D341Med (cell line): ENCODE measurements at places on chromosomes 4 and X.
A peak's percentile ranks its signal among the peaks of the same experiment; 100 is the strongest.

- no peak for DNase-seq
Observed at GRCh38 chr4:6322761-6323566, 53.3 kb downstream of the WFS1 start.

DNA sequence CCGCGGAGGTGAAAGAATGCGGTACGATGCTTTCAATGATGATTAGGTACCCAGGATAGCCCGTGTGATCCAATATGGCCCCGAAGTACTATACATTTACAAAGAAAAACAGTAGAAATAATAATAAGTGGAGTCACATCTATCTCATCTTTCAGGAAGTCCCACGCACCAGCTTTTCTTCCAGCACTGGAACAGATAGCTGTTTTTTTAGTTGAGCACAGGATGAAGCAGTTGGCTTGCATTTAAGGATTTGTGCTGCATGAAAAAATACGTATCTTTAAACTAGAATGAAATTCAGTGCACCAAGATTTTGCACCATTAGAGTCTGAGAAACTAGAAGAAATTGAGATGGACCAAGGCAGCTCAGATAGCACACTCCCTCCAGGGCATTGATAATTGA, 44.1 kb downstream of the SMIM20 start:
- DNase-seq: no peak

DNA sequence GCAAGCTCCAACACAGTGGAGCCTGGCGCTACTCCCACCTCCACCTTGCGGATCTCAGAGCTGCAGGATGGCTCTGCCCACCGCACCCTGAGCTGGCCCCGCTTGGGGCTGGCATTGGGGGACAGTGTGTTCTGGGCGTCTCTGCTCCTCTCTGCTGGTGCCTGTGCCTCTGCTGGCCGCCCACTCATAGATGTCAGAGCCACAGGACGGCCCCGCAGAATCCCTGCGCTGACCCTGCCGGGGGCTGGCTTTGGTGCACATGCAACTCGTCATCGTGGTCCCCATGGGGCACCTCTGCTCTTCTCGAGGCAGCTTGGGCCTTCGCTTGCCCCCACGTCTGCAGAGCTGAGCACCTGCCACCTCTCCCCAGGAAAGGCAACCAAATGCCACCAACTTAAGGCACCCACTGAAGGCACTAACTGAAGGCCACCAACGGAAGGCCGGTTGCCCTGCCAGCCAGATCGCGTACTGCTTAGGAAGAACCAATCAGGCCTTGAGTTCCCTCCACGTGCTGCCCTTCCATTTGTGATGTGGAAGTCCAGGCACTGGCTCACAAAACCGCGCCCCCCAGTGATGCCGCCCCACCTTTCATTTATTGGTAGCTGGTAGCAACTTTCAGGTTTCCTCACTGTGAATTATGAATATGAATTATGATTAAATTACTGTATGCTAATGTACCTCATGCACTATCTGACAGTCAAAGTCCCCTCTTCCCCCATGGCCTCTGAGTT, 23.3 kb upstream of the FRG1 start:
- no peak for DNase-seq

GRCh38 chr4:155119006-155119405, 89.4 kb upstream of the NPY2R start:
- no peak for DNase-seq

DNA sequence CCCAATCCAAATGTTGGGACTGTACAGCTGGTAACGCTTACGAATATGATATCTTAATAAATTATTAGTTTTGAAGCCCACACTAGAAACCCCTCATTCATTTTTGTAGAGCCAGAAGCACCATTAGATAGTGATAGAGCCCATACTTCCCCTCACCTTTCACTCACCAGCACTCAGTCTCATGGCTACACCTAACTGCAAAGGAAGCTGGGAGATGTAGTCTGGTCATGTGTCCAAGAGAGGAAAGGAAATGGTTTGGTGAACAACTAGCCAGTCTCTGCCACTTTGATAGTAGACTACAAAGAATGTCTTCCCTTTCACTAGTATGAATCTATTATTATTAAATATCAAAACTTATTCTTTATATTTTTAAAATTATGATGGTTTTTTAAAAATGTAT, 77.1 kb upstream of the EGFL6 start:
- DNase-seq: no peak

DNA sequence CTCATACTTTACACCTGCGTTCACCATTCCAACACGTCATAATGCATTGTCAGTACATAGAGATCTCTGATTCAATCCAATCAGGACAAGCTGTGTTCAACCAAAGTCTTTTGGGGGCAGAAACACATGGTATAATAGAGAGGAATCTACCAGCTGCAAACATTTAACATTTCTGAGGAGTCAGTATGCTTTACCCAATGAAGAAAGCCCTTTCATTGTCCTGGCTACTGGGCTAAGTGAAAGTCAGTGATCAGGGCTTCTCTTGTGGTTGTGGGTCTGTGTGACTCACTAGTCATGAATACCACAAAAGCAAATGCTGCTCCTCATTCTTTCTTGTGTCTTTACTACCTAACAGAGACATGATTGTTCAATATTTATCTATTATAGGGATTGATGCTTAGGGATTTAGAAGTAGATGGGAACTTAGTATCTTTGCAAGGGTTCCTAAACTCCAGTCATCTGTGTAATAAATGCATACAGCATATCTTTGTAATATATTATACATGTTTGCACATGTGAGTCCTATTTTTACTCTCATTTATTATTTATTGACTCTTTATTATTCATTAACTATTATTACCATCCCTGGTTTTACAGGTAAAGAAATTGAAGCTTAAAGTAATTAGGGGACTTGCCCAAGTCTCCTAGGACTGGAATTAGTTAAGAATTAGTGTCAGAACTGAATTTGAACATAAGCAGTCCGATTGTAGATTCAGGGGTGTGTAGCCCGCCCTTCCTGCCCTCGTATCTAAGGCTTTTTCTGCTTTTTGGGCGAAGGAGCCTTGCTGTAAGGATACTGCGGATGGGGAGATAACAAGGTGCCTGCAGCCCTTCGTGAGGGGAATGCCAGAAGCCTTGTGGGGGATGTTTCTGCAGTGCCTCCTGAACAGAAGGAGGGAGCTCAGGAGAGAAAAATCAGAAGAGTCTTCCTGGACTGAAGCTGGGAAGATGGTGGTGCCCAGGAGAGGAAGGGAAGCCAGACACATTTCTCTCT, 353.1 kb upstream of the BOD1L1 start:
- no peak for DNase-seq

DNA sequence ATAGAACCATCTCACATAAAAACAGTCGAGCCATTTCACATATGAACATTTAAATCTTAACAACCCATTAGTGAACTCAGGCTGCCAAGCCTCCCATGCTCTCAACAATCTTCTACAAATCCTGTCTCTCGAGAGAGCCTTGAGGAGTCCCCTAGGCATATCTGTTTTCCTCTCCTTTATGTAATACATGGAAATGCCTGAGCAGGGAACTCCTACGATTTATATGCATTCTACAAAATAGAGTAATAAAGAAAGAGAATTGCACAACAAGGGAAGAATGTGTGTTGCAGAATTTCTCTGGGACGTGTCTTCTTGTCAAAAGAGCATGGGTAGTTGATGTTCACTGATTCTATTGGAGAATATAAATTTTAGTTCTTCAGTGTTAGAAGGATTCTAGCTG, 101.8 kb upstream of the VCX2 start:
- no peak for DNase-seq

DNA sequence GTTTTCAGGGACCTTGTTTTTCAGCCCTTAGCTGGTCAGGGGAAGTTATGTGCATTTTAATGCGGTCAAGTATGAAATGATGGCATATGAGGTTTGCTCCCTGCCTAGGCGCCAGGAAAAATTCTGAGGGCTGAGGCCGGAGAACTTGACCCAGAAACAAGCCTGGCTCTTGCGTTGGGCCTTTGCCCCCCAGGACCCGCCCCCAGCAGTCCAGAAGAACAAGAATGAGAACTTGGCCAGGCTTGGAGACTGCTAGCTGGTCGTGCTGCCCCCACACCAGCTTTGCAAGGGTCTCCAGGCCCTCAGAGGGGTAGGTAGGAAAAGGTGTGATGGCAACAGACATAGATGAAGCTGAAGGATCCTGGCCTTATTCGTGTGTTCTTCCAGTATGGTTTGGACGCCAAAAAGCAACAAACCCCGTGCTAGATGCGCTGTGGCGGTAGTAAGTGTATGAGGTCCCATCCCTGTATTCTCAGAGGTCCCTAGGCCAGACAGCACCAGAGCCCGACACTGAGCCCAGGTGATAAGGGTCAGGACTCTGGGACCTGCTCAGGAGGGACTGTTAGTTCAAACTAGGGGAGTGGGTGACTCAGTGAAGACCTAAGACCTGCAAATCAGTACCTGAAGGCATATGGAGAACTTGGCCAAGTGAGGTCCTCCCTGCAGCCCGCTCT, 10.5 kb downstream of the NKX3-2 start:
- DNase-seq: no peak

DNA sequence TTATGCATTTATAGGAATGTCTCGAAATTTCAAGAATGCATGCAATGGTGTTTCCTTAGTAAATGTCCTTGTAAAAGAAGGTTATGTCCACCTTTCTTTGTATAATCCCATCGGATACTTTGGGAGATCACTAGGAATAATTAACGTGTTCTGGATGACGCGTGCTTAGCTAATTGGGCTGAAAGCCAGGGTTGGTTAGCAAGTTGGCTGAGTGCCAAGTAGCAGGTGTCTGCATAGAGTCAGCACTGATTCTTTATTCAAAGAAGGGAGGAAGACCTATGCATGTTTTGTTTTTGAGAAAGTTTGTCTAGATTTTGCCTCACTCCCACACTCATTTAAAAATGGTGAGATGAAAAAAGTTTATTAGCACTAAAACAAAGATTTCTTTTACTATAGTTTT, 144.6 kb downstream of the SOX3 start:
- DNase-seq: no peak

GRCh38 chr4:7593646-7594412, 159.1 kb upstream of the PSAPL1 start:
- no peak for DNase-seq

DNA sequence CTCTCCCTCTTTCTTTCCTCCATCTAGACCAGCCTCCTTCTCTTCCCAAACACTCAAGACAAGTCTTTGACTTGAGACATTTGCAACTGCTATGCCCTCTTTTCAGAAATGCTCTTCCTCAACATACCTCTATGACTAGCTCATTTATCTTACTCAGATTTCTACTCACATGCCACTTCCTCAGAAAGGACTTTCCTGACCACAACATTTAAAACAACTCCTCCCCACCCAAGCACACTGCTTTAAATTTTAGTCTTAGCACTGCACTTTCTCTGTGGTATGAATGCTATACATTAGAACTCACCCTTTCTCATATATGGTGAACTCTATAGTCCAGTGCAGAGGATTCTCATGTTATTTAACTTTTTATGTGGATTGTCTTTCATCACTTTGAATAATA, 28.4 kb upstream of the SULT1E1 start:
- DNase-seq: no peak

- no peak for DNase-seq
Observed at GRCh38 chrX:20059467-20060128, 57.1 kb downstream of the MAP7D2 start.

DNA sequence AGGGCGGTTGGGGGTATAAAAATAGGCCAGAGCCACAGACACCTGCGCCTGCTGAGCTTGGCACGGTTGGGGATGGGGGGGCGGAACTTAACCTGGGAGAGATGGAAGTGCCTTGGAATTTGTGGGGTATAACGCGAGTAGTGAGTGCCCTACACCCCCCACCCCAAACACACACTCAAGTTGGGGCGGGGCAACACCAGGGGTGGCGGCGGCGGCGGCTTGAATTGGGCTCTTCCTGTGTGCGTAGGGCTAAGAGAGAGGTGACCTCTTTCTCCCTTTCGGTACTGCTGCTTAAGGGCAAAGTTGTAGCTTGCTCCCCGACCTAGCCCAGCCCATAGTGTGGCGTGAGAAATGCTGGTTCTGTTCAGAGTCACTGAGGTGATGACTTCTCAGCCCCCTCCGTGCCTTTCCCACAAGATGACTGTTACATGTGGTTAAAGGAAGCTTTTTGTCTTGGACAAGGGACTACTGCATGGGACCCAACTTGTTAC, 839 bp downstream of the STK26 start:
- peak; percentile 29 for DNase-seq

DNA sequence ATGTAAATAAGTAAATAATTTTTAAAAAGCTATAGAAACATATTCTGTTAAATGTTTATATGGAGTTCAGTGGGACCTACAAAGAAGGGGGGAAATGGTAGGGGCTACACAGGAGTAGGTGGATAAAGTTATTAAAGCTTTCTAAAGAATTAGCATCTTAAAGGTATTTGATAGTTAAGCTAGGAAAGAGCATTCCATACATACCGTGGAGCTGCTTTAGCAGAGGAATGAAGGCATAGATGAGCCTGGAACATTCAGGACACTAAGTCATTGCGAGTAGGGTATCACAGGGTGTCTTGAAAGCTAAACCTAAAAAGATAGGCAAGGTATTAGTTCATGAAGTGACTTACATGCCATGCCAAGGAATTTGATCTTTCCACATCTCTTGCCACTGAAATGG, 60.4 kb downstream of the SLC10A6 start:
- no peak for DNase-seq

DNA sequence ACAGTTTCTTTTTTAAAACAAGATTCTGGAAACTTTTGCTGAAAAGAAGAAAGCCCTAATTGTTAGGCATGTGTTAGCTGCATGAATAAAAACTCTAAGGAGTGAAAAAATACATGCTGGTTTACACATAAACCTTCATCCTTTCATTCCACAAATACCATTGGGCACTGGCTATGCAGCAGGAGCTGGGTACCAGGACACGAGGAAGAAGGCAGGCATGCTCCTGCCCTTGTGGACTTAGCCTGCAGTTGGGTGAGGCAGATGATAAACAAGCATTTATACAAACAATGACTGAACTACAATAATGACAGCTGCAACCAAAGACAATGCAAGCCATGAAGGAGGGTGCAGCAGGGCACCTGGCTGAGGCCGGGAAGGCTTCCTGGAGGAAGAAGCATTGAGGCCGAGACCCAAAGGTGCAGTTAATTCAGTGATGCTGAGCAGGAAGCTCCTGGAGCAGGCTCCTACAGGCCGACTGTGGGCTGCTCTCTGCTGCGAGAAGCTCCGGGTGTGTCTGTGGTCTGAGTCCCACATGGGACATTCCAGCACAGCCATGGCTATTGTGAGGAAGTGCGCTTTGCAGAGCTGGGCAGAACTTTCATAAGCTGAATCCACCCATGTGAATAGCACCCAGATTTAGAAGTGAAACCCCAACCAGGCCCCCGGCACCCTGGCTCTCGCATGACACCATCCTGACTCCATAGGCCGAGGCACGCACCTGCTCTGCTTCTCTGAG, 44.0 kb upstream of the MXD4 start:
- DNase-seq: no peak

DNA sequence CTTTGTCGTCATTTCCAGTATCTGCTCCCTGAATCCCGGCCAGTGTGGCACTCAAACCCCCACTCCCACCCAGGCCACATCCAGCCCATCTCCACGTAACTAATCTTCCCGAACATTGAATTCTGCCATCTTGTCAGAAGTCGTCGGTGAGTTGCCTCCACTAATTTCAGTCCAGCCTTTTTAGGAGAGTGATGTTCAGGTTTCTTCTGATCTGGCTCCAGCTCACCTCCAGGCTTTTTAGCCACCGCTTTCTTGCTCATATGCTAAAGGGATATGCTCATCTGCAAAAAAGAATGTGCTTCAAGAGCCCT, 1.3 kb downstream of the TMEM165 start:
- DNase-seq: peak; percentile 44

GRCh38 chr4:97116511-97116910, 1026.8 kb downstream of the STPG2 start:
- DNase-seq: no peak

- DNase-seq: no peak
Observed at GRCh38 chr4:664713-665231, 9.3 kb downstream of the ATP5ME start.

- no peak for DNase-seq
Observed at GRCh38 chr4:76590798-76591281, 155.8 kb downstream of the SHROOM3 start.

- no peak for DNase-seq
Observed at GRCh38 chr4:37803348-37803973, 23.0 kb upstream of the PGM2 start.
